Heart left ventricle (tissue), 16 donors: ENCODE measurements at places on chromosomes 12 and 14. TPM values are rescaled to one million over a fixed set of nuclear protein-coding genes. Genes with fewer than 3 reads are reported as not detected.

DNA sequence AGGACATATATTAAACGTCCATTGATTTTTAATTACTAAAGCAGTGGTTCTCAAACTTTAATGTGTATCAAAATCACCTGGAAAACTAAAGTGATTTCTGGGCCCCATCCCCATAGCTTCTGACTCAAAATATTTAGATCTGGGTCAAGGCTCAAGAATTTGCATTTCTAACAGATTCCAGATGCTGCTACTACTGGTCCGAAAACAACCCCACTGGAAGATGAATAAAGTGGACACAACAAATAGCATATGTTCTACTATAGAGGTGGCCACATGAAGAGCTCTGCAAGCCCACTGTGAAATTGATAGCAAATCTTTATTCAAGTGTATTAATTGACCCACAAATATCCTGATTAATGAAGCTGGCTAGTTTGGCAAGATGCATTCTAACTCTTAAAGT is 69.4 kb downstream of the SPATA7 start:
- DNase-seq: no peak

DNA sequence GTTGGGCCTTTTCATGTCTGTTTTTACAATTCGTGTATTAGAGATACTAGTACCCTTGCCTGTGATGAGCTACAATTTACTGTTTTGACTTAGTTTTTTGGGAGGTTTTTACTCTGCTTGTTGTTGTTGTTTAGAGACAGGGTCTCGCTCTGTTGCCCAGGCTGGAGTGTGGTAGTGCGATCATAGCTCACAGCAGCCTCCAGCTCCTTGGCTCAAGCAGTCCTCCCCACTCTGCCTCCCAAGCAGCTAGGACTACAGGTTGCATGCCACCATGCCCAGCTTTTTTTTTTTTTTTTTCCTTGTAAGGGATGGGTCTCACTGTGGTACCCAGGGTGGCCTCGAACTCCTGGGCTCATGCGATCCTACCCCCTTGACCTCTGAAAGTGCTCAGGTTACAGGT is 52.0 kb upstream of the DIP2B start:
- no peak for DNase-seq

- DNase-seq: no peak
These were observed 981.4 kb downstream of the FSCB start for GRCh38 chr14:43525658-43526057.

DNA sequence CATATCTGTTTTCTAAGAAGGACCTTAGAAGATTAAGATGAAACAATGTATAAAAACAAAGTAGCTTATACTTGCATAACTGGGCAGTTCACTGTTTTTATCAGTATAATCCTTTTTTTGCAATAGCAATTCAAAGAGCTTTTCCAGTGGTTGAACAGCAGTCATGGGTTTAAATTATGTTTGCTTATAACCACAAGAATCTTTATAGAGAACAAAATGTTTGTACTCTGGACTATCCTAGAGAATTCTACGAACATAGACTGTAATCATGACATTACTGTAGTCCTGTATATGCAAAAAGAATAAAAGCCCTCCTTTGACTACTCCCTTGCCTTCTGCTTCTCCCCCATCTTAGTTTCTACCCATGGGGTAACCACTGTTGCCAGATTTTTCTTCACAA is 5.7 kb downstream of the FAM177A1 start:
- DNase-seq: no peak

- DNase-seq: no peak
These were observed 170.6 kb upstream of the MDGA2 start for GRCh38 chr14:47846008-47846407.

- no peak for DNase-seq
These were observed 145.2 kb upstream of the TMCC3 start for GRCh38 chr12:94795520-94795919.

GRCh38 chr12:108642269-108642870 is 8.7 kb upstream of the SELPLG start:
- DNase-seq: no peak

The CCDC177 gene
- 0.06 TPM for polyA plus RNA-seq

DNA sequence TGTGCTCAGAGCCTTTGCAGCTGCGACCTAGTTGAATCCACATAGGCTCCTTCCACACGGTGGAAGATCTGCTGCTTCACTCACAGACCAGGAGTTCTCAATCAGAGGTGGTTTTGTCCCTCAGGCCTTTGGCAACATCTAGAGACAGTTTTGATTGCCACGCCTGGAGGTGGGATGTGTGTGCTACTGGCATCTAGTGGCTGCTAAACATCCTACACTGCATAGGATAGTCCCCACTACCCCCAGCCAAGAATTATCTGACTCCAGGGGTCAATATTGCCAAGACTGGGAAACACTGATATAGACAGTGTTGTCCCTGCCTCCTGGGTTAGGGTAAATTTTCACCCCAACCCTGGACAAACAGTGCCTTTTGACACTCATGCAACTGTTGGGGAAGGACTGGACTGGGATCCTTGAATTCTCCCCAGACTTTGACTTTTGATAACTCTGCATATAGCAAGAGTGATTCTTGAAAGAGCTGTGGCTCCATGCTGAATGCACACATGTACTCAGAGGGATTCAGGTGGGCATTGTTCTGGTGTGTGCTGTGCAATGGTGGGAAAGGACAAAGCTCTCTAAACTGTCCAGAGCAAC is 39.8 kb downstream of the BAZ2A start:
- no peak for DNase-seq

GRCh38 chr12:62977883-62978282 is 42.9 kb upstream of the PPM1H start:
- no peak for DNase-seq

The RND1 gene
- 0.95 TPM for polyA plus RNA-seq

DNA sequence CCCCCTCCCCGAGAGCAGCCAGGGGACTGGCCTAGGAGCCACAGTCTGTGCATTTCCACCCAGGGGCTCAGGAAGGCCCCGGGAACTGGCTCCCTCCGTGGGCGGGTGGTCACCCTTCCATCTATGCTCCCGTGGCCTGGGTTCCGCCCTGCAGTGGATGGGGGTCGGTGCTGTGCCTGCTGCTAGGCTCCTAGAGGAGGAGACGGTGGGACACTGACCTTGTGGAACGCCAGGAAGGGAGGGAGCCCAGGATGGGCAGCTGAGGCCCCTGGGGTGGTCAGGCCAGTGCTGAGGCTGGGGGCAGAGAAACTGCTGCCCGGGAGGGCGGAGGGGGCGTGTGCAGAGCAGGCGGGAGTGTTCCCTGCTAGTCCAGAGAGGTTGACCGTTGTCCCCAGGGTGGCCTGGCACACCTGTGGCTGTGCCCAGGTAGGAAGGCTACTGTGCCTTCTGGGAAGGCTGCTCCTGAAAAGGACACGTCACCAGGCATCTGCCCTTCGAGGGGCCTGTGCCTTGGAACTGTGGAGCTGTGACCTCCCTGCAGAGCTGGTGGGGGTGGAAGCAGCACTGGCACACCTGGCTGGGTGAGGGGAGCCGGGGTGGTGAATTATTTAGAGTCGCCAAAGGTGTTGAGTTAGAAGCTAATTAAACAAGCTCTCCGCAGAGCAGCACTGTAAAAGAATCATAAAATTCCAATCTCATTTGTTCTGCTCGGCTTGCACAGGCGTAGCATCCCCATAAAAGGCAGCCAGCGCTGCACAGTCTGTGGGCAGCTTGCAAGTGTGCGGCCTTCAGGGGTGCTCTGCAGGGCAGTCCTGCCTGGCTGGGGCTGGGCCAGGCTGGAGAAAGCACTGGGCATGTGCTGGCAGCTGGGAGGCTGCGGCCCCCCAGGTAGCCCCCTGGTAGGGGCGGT is 145.1 kb downstream of the KIF26A start:
- DNase-seq: no peak

GRCh38 chr14:24913746-24914145 is 136.2 kb downstream of the STXBP6 start:
- no peak for DNase-seq

The INSM2 gene
- polyA plus RNA-seq: not detected

- DNase-seq: no peak
These were observed 81.0 kb downstream of the NTS start for GRCh38 chr12:85955127-85955526.

The TAS2R8 gene
- not detected for polyA plus RNA-seq
